ENCODE measurements at places on chromosomes 16 and 17.

GRCh38 chr17:35074711-35075707 is 11.5 kb upstream of the RFFL start:
- no peak for DNase-seq

DNA sequence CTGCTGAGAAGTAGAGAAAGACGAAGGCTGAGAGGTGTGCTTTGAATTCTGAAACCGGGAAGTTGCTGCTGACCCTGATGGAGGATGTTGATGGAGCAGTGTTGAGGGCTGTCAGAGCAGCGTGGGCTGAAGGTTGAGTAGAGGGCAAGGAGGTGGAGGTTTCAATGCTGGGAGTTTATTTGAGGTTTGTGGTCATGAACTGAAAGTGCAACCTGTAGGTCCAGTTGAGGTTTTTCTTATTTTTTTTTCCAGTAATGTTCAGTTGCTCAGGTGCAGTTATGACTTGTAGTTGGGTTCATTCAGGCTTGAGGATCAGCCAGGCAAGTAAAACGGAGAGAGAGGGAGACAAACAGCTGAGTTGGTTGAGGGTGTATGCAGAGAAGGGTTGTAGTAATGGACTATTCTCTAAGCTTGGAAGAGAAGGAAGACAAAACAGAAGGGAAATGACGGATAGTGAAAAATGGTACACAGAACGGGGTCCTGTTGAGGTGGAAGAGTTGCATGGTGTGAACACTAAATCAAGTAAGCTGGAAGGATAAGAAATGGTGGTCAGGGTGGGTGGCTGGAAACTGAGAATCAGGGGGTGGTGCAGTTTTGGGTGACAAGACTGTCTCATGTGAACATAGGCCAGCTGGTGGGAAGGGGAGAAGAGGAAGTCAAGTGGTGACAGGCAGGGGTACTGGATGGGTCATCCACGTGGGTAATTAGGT is 8.7 kb upstream of the UBE2G1 start:
- DNase-seq, result no peak

DNA sequence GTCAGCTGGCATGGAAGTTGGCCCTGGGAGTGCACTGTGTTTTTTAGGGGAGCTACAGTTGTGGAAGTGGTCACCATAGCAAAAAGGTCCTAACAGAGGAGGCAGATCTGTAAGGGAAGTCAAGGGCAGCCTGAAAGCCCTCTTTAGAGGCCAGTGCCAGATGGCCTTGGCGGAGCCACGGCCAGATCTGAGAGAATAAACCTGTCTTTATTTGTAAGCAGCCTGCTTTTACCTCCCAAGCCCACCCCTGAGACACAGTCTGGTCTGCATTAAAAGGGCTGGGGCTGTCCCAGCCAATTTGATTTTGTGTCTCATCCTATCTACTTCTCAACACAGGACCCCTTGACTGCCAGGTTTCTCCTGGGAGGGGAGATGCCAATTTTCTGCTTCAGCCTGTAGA is 51.0 kb upstream of the NOL11 start:
- no peak for DNase-seq

DNA sequence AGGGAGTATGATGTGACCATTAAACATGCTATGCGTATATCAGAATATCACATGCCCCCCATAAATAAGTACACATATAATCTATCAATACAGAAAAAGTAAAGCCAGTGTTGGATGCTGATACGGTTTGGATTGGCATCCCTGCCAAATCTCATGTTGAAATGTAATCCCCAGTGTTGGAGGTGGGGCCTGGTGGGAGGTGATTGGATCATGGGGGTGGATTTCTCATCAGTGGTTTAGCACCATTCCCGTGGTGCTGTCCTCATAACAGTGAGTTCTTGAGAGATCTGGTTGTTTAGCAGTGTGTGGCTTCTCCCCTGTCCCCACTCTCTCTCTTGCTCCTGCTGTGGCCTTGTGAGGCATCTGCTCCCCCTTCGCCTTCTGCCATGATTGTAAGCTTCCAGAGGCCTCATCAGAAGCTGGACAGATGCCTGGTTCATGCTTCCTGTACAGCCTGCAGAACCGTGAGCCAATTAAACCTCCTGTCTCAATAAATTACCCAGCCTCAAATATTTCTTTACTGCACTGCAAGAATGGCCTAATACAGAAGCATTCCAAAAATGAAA is 88.9 kb downstream of the AATF start:
- DNase-seq, result no peak

- no peak for DNase-seq
These were observed 110.2 kb upstream of the CACNG5 start for GRCh38 chr17:66724581-66725341.

DNA sequence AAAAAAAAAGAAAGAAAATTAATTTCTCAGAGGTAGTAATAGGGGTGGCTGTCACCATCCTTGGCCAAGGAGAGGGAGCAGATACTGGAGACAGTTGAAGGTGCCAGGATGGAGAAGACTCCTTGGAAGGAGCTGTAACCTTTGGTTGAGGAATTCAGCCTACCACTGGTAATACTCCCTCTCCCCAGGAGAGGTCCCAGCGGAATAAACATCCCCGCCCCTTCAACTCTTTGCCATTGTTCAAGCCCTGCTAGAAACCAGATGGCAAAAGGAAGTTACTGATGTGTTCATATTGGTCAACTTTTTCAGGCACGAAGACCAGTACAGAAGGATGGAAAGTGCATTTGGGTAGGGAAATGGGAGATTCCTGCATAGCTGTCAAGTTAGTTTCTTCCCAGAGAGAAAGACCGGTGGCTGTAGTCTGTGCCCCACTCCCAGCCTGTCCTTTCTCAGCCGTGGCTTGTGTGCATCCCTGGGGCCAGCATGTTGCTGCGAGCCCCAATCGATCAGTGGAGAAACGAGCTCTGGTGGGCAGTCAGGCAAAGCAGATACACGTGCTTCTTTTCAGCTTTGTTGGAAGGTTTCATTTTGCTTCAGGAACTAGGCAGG is 612.1 kb downstream of the MAF start:
- DNase-seq, result no peak

GRCh38 chr17:41413353-41413957 is 10.9 kb downstream of the KRT37 start:
- DNase-seq, result no peak

GRCh38 chr17:48308581-48308980 is 121.4 kb downstream of the SKAP1 start:
- no peak for DNase-seq

DNA sequence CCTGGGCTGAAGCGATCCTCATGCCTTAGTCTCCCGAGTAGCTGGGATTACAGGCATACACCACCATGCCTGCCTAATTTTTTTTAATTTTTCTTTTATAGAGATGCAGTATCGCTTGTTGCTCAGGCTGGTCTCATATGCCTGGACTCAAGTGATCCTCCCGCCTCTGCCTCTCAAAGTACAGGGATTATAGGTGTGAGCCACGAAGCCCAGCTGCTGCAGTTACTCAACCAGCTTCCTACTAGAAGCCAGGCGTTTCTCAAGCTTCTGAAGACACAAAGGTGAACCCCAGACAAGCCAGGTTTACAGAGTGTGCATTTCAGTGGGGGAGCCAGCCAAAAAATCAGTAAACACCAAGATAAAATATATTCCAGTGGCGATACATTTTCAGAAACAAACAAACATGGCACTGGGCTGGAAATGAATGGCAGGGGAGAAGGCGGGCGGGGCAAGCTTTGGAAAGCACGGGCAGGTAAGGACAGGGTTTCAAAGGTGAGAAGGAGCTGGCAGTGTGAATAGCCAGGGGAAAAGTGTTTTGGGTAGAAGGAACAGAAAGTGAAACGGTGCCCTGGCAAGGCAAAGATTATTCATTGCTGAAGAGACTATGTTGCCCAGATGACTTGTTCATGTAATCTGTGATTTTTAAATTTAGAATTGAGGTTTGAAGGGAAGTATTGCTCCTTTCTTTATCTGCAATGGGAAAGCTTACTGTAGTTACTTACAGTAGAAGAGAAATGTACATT is 471.1 kb downstream of the WWOX start:
- DNase-seq, result no peak

- DNase-seq, result no peak
These were observed 295.7 kb downstream of the SEC14L1 start for GRCh38 chr17:77436481-77436880.

- no peak for DNase-seq
These were observed 11.1 kb downstream of the TLE7 start for GRCh38 chr16:71430744-71431143.

DNA sequence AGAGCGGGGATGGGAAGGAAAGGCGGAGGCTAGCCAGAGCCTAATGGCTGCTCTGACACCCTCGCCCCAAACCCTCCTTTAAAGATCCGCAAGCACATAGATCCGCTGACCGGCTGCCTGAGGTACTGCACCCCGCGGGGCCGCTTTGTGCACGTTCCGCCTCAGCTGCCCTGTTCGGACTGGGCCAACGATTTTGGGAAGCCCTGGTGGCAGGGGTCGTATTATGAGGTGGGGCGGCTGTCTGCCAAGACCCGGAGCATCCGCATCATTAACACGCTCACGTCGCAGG is 663 bp downstream of the CYB5D1 start:
- no peak for DNase-seq
